Sciatic nerve (tissue), 2 donors: ENCODE measurements at places on chromosomes 3 and 15. TPM values are rescaled to one million over a fixed set of nuclear protein-coding genes. Genes with fewer than 3 reads are reported as not detected.

DNA sequence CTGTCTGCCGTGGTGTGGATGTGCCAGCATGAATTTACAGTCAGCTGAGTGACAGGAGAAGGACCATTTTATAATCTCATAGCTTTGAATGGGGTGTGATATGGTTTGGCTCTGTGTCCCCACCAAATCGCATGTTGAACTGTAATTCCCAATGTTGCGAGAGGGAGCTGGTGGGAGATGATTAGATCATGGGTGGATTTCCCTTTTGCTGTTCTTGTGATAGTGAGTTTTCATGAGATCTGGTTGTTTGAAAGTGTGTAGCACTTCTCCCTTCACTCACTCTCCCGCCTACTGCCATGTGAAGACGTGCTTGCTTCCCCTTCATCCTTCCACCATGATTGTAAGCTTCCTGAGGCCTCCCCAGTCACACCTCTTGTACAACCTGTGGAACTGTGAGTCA is 111.9 kb upstream of the CHD2 start:
- DNase-seq, result peak; percentile 0

DNA sequence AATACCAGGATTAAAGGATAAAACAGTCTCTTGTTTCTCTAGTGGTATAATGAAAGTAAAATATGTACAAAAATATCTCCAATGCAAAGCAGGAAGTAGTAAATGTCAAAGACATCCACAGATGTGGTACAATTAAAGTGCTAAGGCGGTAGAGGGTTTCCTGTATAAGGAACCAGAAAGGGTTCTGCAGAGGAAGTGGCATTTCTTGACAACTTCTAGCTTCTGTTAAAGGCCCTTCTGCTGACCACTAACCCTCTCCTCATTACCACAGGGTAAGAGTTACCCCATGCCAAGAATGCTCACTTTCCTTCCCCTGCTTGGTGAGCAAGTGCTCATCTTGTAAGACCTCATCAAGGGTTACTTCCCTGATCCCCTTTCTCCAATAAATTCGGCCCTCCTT is 883.6 kb upstream of the NR2F2 start:
- no peak for DNase-seq

GRCh38 chr3:154228561-154229216 is 95.6 kb downstream of the DHX36 start:
- DNase-seq, result no peak

DNA sequence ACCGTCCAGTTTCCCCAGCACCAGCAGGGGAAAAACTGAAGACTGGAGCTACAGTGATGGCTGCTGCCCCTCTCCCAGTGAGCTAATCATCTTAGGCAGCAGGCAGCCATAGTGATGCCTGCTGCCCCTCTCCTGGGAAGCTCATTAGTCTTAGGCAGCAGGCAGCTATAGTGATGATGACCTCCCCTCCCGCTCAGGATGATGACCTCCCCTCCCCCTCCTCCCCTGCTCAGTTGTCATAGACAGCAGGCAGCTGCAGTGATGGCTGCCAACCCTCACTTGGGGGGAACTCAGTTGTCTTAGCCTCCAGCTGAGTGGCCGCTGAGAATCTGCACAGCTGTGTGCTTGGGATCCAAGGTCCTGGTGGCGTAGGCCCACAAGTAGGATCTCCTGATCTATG is 80.9 kb upstream of the MANF start:
- no peak for DNase-seq

Gene IL17RD
- total RNA-seq, result 14.8 TPM

Gene GREM1
- total RNA-seq, result 4.6 TPM

Gene MST1R
- 2.7 TPM for total RNA-seq
